ENCODE measurements at places on chromosomes 6 and 20.

DNA sequence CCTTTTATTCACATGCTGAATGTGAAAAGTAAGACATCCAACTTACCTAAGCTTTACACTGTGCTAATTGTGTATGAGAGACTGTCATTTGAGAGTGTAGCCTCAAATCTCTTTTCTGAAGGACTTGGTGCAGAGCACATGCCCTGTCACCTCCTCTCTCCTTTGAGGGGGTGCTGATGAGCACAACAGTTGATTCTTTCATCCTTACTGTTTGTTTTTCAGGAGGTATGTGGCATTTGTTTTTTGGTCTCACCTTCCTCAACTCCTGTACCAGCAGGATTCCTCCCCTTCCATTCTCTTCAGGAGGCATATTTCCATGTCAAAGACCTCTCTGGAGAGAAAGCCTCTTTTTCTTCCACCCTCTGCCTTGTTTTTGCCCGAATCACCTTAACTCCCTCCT is 252.6 kb upstream of the CITED2 start:
- H3K27ac ChIP-seq: no peak overlapping the region
- H3K4me1 ChIP-seq: no peaks in the 10 kb centered on the region
- no peaks in the 10 kb centered on the region for H3K36me3 ChIP-seq
- no peaks in the 10 kb centered on the region for H3K27me3 ChIP-seq
- no peak overlapping the region for H3K4me3 ChIP-seq

GRCh38 chr6:15930207-15930606 is 198.7 kb upstream of the MYLIP start:
- no peak overlapping the region for H3K4me3 ChIP-seq
- H3K36me3 ChIP-seq: no peaks in the 10 kb centered on the region
- no peaks in the 10 kb centered on the region for H3K27me3 ChIP-seq
- no peak for DNase-seq

DNA sequence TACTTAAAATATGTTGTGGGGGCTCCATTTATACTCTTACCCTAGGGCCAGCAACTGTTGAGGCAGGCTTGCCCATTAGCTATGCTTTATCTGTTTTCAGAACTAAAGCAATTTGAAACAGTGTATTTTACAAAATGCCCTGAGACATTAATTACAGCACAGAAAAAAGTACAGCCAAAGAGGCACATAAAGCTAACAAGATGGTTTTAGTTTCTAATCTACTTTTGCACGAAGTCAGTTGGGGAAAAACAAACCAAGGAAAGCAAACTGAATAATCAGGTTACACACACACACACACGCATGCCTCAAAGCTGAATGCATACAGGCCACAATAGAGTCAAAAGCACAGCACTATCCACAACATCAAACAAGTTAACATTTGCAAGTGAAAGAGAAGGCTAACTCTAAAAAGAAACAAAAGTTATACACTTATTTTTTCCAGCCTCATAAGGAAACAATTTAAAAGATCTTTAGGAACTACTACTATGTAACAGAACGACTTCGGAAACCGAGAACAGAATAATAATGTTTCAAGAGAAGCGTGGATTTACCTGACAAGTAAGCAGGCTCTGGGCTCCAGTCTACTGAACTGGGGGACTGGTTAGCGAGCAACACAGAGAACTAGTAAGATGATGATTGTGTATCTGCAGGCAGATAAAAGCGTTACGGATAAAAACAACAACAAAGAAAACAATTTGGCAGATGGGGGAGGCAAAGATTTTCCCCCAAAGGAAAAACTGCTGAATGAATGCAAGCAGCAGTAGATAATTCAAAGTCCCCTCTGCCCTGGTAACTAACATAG is 1.7 kb downstream of the SYCP2 start:
- no peak overlapping the region for H3K27ac ChIP-seq
- no peak for DNase-seq
- H3K4me1 ChIP-seq: no peaks in the 10 kb centered on the region

DNA sequence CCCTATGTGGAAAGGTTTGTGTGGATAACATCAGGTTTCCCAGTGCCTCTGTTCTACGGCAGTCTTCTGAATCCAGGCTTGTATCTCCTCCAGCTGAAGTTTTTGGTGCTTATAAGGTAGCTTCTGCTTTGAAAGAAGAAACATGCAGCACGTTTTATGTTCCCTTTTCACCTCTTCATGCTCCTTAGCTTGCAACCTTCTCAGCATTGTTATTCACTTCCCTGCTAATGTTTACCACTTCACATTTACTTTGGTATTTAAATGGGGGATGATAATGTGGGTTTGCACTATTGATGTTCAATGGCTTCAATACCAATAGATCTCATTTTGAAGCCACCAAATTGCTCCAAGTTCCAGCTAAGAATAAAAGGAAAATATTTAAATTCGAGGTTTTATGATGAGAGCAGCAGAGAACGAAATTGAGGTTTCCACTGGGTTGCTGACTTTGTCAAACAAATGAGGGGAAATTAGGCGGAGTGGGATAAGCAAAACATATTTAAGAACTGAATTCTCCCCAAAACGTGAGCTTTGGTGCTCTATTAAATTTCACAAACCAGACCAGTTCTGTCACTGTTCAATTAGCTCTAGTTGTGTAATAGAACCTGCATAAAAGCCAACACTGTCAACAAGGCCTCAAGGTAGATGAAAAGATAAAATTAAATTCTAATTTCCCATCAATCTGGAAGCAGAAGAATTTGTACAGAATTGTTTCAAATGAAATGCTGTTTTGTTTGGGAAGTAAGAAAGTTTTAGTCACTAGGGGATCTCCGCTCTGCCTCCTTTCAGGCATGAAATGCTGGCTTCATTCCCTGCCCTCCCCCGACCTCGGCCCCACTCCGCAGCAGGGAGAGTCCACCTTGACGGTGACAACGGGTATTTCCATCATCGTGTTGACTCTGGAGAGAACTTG is 1.4 kb downstream of the IL22RA2 start:
- no peaks in the 10 kb centered on the region for H3K4me1 ChIP-seq
- H3K27ac ChIP-seq: no peak overlapping the region
- DNase-seq: no peak
- H3K27me3 ChIP-seq: no peaks in the 10 kb centered on the region
- H3K4me3 ChIP-seq: no peak overlapping the region
- no peaks in the 10 kb centered on the region for H3K36me3 ChIP-seq
